Nucleus accumbens (tissue), 56 donors: ENCODE measurements at places on chromosomes 1 and 21.

- DNase-seq: no peak
Observed at GRCh38 chr1:23079025-23079424, 59.8 kb downstream of the KDM1A start.

- DNase-seq: no peak
Observed at GRCh38 chr1:185864331-185864730, 130.1 kb downstream of the HMCN1 start.

- no peak for DNase-seq
Observed at GRCh38 chr1:167518331-167518700, at the start of gene CD247. TSS of gene CD247 (minus strand) at chr1:167518529. CDS start at chr1:167518465, 64 bp downstream.

DNA sequence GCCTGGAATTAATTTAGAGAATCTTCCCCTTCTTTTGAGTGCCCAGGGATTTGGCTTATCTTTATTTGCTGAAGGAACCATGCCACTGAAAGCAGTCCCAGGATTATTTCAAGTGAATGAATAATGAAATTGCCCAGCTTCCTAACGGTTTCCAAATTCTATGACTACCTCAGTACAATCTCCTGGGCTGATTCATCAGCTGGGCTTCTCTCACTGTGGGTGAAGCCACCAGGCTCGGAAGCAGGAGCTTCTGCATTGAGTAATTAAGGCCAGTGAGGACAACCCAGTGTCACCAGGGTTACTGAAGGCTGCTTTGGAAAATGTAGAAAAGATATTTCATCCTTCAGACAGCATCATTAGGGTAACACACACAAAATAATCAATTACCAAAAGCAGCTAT lies 169.8 kb downstream of the DAB1 start:
- DNase-seq: no peak

DNA sequence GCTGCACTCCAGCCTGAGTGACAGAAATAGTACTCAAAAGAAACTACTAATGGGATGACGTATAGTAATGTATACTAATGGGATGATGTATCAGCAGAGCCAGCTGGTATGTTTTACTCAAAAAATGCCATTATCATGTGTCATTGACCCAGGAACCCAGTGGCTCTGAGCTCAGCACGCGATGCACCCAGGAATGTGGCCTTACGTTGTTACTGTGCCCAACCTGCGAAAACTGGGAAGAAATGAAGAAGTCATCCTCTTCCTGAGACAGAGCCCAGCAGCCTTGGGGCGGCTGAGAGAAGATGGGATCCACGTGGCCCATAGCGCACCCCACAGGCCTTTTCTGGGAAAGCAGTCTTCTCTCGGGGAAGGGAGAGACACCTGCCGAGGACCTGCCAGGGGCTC lies 8.8 kb downstream of the UBE2J2 start:
- no peak for DNase-seq
